ENCODE measurements at places on chromosomes 3 and 15. TPM values are rescaled to one million over a fixed set of nuclear protein-coding genes. Genes with fewer than 3 reads are reported as not detected.

TMEM158 gene
- 5.6 TPM for total RNA-seq

TTLL13 gene
- under 0.01 TPM for total RNA-seq

TNNC1 gene
- 0.18 TPM for total RNA-seq

ARPIN gene
- total RNA-seq, result 8.4 TPM

ANKRD34C gene
- total RNA-seq, result not detected
